ENCODE measurements at places on chromosomes 13 and 19.

DNA sequence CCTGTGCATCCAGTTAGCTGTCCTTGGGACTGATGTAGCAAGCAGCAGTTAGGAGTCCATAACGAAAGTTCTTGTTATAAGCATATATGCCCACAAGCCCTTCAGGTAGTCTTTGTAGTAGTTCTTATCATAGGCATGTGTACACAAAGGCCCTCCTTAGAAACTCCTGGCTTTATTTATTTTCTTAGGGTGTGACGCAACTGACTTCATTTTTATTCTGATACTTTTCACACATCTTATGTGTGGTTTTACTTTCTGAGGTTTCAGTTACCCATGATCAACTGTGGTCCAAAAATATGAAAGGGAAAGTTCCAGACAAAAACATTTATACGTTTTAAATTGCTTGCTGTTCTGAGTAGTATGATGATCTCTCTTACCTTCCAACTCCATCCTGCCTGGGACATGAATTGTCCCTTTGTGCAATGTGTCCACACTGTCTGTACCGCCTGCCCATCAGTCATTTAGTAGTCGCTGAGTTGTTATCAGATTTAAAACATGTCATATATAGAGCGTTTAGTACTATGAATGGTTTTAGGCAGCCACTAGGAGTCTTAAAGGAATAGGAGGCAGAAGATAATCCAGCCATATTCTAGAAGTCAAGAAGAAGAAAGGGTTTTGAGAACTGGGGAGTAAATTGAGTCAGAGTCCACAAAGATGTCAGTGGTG lies 19.4 kb downstream of the GPC5 start:
- DNase-seq = no peak

DNA sequence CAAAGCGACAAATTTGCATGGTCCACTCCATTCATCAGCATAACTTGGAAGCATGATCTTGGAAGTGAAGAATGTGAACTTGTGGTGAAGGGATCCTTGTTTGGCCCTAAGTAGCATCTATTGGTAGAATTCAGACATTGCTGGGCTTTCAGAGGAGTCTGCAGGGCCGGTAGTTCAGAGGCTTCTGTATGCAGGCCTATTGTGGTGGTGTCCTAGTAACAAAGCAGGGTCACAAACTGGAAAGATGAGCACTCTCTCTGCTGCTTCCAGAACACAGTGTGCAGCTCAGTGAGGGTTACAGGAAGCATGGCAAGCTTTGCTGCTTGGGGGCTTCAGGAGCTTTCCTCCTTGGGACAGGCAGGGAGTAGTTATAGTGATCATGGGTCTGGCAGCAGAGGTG lies 206.0 kb downstream of the TDRD3 start:
- no peak for DNase-seq

GRCh38 chr13:37263871-37264270 lies 158.4 kb upstream of the CSNK1A1L start:
- no peak for DNase-seq

- DNase-seq = no peak
These were observed 523.0 kb upstream of the NBEA start for GRCh38 chr13:34419025-34419424.

- no peak for DNase-seq
These were observed 111.2 kb downstream of the LRCH1 start for GRCh38 chr13:46664195-46664594.

Measured in choroid plexus epithelial cell (primary cell).